Vein endothelial cell (primary cell): ENCODE measurements at places on chromosomes 1 and 21. TPM values are rescaled to one million over a fixed set of nuclear protein-coding genes. Genes with fewer than 3 reads are reported as not detected.

OR2W3 gene
- total RNA-seq: 0.33 TPM in 1 of 2 replicates, not detected in the other

TMPRSS2 gene
- not detected in 2 replicates for total RNA-seq

DNM3 gene
- total RNA-seq: 1.6 and 3.8 TPM in 2 replicates

CSMD2 gene
- total RNA-seq: 0.19 TPM in 1 of 2 replicates, not detected in the other

TLR5 gene
- total RNA-seq: under 0.01 and 0.96 TPM in 2 replicates

NOTCH2 gene
- 24.6 and 31.0 TPM in 2 replicates for total RNA-seq

PLA2G2F gene
- total RNA-seq: not detected in 2 replicates
